Mesenteric fat pad (tissue), 1 donor: ENCODE measurements at places on chromosomes 6 and 20. TPM values are rescaled to one million over a fixed set of nuclear protein-coding genes. Genes with fewer than 3 reads are reported as not detected.

TRDN gene
- 0.77 TPM for total RNA-seq

BNIP5 gene
- not detected for total RNA-seq

WFDC9 gene
- not detected for total RNA-seq

TNXB gene
- total RNA-seq = 187 TPM

PCMT1 gene
- 78.7 TPM for total RNA-seq

OR2H1 gene
- total RNA-seq = not detected

NMBR gene
- not detected for total RNA-seq

LAMA2 gene
- total RNA-seq = 82.9 TPM

OXT gene
- total RNA-seq = 1.5 TPM

CALHM4 gene
- not detected for total RNA-seq

LY6G5C gene
- total RNA-seq = 1.9 TPM

LPA gene
- total RNA-seq = not detected

SLC22A23 gene
- 23.8 TPM for total RNA-seq

TCF15 gene
- 7.0 TPM for total RNA-seq

TMEM244 gene
- total RNA-seq = not detected

PNLDC1 gene
- total RNA-seq = not detected

LY6G6D gene
- total RNA-seq = not detected

DEK gene
- 54.3 TPM for total RNA-seq

FRK gene
- total RNA-seq = 0.80 TPM

MYO6 gene
- total RNA-seq = 19.9 TPM

PSORS1C2 gene
- total RNA-seq = not detected

RWDD1 gene
- total RNA-seq = 49.7 TPM

PRND gene
- total RNA-seq = not detected

NNAT gene
- 27.3 TPM for total RNA-seq

CTAGE9 gene
- total RNA-seq = not detected

DACT2 gene
- total RNA-seq = 0.48 TPM

GRIK2 gene
- not detected for total RNA-seq

NR2E1 gene
- not detected for total RNA-seq

COX4I2 gene
- total RNA-seq = 2.3 TPM

OR2J3 gene
- not detected for total RNA-seq

GATA5 gene
- total RNA-seq = 0.19 TPM

SRMS gene
- not detected for total RNA-seq

COX7A2 gene
- total RNA-seq = 336 TPM

IPCEF1 gene
- total RNA-seq = 1.5 TPM

PYGB gene
- 121 TPM for total RNA-seq

PNPLA1 gene
- total RNA-seq = 0.32 TPM

CLPSL1 gene
- not detected for total RNA-seq

RAMACL gene
- 3.2 TPM for total RNA-seq

GTSF1L gene
- total RNA-seq = not detected

RNGTT gene
- total RNA-seq = 11.6 TPM

MUC21 gene
- total RNA-seq = not detected
